Activated T-cell treated with anti-CD3 and anti-CD28 coated beads, Interleukin-2, amount 50 U/mL, for 4 hours (primary cell): ENCODE measurements at places on chromosomes 12 and 14. TPM values are rescaled to one million over a fixed set of nuclear protein-coding genes. Genes with fewer than 3 reads are reported as not detected.

DNA sequence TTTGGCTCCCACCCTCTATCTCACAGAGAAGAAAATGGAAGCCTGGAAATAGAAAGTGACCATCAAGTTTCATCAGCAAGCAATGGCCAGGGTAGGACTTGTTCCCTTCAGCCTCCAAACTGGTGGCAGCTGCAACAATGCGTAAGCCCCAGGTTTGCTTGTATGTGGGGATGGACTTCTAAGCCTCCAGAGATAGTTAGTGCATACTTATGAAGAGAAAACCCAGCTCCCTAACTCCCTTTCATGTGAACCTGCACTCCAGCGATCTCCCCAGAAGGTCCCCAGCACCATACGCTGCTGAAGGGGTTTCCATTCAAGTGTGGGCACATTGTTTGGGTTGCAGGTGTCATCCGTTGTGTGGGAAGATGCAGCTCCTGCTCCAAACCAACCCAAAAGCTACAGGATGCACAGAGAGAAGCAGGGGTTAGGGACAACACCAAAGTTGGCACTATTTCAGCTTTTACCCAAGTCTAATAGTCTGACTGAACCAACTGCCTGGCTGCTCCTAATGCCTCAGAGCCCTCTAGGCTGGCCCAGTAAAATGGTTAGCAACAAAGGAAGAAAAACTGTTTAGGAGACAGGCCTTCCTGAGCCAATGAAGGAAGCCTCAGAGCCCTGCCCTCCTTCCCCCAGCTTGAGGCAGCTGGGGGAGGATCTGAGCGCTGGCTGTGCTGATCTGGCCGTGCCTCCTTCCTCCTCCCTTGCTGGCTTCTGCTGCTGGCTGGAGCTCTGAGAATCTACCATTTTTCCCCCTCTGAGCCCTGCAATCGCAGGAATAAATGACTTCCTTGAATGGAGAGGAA is 12.3 kb downstream of the ZFP36L1 start:
- no peak for DNase-seq

ANO4 gene
- not detected for total RNA-seq

DNA sequence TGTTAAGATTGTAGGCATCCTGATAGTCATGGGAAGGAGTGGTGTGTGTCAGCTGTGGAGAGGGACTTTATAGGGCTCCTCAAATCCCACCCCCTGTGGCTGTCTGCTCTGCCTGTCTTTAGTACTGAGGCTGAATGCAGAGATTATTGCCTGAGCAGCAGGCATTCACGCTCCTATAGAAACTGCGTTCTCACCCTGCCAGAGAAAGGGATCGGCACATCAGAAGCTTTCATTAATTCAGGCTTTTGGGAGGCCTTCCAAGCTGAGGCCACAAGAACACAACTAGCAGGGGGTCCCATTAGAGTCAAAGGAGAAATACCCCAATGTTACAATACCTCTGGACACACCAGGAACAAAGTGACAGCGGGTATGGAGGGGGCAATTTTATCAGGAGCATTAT is 12.6 kb downstream of the KCNK10 start:
- no peak for DNase-seq

GRCh38 chr12:116559162-116559935 is at the start of gene MAP1LC3B2:
Gene MAP1LC3B2, plus strand, starts transcription at chr12:116559381. Its CDS starts 16,562 bp downstream, at chr12:116575943.
- peak; percentile 49 for DNase-seq

GRCh38 chr12:110180591-110181005 is 56.4 kb downstream of the IFT81 start:
- no peak for DNase-seq

DNA sequence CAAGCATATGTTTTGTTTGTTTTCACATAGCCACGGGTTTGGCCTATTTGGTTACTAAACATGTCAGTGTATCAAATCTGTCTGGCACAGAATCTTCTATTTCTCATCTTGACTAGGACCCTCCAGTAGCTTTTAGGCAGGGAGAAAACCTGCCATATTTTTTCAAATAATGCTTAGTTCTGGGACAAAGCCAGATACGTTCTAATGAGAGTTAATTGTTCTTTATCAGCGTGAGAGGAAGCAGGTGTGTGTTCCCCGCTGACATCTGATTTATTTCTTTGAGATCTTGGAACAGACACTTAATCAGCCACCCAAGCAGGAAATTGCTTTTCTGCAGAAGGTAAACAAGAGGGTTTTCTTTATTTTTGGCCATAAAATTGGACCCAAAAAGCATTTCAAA is 54.8 kb downstream of the GOLGA5 start:
- DNase-seq: no peak

DNA sequence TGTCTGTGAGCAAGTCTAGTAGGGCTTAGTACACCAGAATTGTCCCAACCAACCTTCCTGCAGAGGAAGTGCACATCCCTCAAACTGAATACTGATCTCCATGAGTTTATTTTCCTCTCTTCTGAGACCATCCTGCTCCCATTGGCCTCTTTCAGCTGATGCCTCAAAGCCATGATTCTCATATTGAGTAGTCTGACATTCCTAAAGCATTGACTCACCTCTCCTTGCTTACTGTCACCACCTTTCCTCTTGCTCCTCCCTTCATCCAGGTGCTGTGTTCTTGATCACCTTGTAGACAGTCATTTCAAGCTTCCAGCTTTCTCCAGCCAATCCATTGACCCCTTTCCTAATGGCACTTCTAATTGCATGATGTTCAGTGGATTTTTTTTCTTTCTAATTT is 583.7 kb upstream of the USP15 start:
- no peak for DNase-seq

- DNase-seq: no peak
Measured at GRCh38 chr14:59582161-59582560, 5.5 kb upstream of the CCDC175 start.

DNA sequence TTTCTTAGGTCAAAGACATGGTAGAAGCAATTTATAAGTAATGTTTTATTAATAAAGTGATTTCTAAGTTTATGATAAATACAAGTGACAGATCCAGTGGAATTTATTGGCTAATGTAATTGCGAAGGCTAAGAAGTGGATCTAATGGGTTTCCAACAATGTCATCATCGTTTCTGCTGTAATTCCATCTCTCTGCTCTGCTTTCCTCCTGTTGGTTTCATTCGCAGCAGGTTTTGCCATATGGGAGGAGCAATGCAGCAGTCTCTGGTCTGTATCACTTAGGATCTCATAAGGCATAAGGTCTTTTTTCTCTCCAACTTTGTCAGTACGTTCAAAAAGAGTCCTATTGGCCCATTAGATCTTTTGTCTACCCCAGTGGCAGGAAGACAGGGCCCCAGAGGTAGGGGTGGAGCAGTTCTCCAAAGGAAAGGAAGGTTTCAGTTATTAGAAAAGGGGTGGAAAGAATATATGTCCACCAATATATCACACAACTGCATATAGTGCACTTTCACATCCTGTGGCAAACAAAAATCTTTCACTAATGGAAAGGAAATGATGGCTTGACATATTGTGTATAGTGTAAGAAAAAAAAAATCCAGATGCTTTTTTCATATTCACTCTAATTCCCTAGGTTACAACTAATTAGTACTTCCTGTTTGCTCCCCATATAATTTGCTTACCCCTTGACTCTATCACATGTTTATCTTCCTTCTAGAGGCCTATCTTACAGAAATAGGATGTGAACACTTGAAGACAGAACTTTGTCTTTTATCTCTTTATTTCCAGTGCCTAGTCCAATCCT is 451.3 kb downstream of the ZFP36L1 start:
- DNase-seq: no peak

DNA sequence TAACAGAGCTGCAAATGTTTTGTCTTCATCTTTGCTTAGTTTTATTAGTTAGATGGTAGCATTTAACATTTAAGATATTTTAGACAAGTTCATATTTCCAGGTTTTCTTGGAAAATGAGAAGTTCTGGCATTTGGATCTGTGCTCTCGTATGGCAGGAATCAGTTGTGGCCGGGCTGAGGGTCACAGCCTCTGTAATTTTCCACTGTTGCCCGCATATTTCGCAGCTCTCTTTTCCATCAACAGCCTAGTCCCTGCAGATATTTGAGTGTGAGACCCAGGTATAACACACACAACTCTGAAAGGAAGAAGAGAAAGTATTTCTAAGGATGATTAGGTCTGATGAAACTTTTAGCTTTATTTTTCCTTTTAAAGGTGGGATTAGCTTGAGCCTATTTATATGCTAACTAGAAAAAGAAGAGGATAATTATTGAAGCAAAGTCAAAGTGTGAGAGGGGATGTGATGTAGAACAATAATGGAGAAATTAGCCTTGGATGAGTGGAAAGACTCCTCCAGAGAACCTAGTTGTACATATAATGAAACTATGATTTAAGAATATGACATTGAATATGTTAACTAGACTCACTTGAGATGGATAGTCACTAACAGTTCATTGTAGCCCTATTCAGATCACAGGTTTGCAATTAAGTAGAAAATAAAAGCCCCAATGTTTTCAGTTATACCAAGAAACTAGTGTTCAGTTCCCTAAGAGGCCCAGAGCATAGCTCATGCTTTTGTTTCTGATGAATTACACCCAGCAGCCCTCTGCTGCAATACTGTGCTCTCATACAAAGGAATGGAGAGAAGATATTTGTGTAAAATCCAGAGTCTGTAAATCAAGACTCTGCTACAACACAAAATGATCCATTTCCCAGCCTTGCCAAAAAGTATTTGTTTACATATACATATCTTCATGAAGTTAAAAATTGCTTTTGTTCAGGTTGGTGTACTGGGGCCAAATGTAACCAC is 158.4 kb downstream of the C12orf50 start:
- no peak for DNase-seq

GRCh38 chr12:73383584-73384222 is 1111.5 kb downstream of the TRHDE start:
- DNase-seq: no peak

- DNase-seq: no peak
Measured at GRCh38 chr12:55664826-55665225, 28.1 kb downstream of the OR10P1 start.

GRCh38 chr12:92702754-92703679 is at the start of gene PLEKHG7:
Gene PLEKHG7, plus strand, starts transcription at chr12:92702989. Its CDS starts 3,643 bp downstream, at chr12:92706632.
- no peak for DNase-seq

LMNTD1 gene
- total RNA-seq: not detected

- no peak for DNase-seq
Measured at GRCh38 chr12:10571141-10571540, 42.3 kb downstream of the MAGOHB start.

DNA sequence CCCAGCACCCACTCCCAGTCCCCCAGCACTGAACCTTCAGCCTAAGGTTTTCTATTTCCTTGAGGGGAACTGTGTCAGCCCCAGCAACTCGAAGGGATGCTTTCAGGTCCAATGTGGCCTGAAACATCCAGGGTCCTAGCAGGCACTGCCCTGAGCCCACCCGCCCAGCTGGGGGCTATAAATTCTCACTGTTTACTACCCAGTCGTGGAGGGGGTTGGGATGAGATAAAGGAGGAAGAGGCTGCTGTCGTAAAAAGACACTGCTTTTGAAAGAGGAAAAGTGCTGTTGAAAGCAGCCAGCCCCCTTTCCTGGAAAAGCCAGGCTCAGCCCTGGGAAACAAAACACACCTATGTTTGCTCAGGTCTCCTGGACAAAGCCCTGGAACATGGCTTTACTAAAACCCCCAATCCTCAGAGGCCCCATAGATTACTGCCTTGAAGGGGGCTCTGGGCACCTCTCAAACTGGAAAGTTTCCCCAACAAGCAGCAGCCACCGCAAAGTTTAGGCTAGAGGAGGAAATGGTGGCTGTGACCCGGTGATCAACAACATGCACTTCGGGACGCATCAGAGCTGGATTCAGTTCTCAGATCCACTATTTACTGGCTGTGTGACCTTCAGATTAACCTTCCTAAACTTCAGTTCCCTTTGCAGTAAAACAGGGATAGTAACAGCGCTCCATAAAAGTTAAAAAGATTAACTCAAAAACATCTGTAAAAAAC is 51.0 kb downstream of the ACTN1 start:
- no peak for DNase-seq

SCN8A gene
- total RNA-seq: 0.46 TPM

DNA sequence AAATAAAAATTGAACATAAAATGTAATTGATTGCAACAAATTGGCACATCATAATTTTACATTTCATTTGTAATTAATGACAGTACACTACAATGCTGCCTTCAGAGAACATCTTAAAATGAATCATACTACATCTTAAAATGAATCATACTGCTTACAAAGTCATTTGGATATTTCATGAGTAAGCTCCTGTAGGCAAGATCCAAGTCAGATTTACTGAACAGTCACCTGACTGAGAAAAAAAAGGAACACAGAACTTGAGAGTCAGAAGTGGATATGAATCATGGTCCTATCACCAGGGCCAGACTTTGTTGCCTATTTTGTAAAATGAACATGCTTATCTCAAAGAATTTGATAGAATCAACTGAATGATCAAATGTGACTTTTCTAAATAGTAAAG is 32.7 kb upstream of the FBLN5 start:
- no peak for DNase-seq

SRGAP1 gene
- total RNA-seq: 0.74 TPM

CBLN3 gene
- total RNA-seq: 5.6 TPM

- DNase-seq: no peak
Measured at GRCh38 chr12:6796576-6796975, 7.2 kb downstream of the CD4 start.

DNA sequence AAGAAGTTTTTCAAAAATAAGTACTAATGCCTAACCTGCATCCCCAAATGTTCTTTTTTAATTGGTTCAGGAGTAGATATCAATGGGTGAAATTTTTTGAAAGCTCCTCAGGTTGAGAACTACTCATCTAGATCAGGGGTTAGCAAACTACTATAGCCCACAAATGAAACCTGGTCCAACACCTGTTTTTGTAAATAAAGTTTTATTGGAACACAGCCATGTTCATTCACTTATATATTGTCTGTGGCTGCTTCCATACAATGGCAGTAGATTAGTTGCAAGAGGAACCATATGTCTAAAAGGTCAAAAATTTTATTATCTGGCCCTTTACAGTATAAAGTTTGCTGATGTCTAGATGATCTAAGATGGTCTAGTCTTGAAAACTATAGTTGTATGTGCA is 13.8 kb downstream of the PUS7L start:
- DNase-seq: no peak

- DNase-seq: no peak
Measured at GRCh38 chr12:2198005-2198501, 145.3 kb downstream of the CACNA1C start.

DNA sequence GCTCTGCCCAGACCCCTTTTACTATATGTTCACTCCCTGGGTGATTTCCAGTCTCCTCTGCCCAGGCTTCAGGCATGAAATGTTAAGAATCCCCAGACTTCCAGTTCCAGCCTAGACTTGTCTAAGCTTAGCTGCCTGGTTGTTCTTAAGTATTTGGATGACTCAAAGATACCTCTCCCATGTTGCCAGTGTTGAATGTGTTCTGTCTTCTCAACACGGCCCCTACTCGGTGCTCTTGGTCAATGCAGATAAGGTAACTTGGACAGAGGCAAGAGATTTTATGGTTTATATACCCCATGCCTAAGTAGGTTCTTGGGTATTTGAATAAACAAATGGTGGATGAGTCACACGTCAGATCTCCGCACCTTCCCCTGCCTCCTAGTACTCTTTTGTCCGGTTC is 13.6 kb downstream of the PIWIL1 start:
- no peak for DNase-seq
